ENCODE measurements at places on chromosomes 3 and 15.

DNA sequence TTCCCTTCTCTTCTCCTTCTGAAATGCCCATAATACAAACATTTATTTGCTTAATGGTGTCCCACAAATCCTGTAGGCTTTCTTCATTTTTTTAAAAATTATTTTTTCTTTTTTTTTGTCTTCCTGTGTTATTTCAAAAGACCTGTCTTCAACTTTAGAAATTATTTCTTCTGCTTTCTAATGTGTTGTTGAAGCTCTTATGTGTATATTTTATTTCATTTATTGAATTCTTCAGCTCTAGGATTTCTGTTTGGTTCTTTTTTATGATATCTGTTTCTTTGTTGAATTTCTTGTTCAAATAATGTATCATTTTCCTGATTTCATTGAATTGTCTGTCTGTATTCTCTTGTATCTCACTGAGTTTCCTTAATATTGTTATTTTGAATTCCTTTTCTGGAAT lies 63.1 kb downstream of the AP4E1 start:
- peaks cover 60% of the 10 kb centered on the region for H3K36me3 ChIP-seq
- H3K27ac ChIP-seq, result no peak overlapping the region
- no peak overlapping the region for H3K4me3 ChIP-seq

DNA sequence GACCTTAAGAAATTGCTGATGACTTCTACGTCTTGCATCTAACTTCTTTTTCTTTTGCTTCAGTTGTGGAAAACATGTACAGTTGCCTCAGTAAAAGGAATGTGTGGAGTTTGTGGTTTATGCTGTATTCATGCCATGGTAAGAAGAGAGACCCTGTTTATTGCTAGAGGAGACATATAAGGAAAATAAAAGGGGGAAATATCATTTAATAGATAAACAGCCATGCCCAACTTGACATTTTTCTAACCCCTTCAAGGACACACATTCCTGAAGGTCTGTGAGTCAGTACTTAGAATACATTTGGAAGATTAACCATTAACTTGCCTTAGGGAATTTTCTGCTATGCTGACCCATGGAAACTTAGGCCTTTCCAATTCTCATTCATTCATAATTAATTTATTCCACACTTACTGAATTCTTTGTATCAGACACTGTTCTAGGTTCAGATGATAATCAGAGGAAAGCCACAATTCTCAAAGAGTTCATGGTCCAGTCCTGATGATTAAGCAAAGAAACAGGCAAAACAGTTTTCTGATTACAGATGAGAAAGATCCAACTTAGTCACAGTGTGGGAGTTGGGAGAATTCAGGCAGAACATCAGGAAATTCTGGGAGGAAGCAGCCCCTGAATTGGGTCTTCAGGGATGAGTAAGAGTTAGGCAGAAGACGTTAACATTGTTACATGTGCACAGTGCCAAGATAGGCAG lies 329.8 kb upstream of the RASGRP1 start:
- DNase-seq, result no peak
- H3K27me3 ChIP-seq, result no peaks in the 10 kb centered on the region
- H3K4me3 ChIP-seq, result no peak overlapping the region
- no peaks in the 10 kb centered on the region for H3K4me1 ChIP-seq
- no peak overlapping the region for H3K27ac ChIP-seq
- H3K36me3 ChIP-seq, result no peaks in the 10 kb centered on the region

DNA sequence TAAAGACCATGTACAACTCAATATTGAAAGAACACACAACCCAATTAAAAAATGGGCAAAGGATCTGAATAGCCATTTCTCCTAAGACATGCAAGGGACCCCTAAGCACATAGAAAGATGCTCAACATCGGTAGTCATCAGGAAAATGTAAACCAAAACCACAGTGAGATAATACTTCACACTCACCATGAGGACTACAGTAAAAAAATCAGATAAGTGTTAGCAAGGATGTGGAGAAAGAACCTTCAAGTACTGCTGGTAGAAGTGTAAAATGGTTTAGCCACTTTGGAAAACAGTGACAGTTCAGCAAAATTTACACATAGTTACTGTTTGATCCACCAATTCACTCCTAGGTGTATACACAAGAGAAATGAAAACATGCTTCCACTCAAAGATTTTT lies 30.1 kb upstream of the XIRP1 start:
- H3K27ac ChIP-seq, result no peak overlapping the region
- H3K4me3 ChIP-seq, result no peak overlapping the region

GRCh38 chr3:185979721-185980121 lies 41.9 kb upstream of the TRA2B start:
- H3K4me3 ChIP-seq, result no peak overlapping the region
- peaks cover 13% of the 10 kb centered on the region for H3K4me1 ChIP-seq
- no peak for DNase-seq
- peaks cover 10% of the 10 kb centered on the region for H3K27me3 ChIP-seq
- H3K27ac ChIP-seq, result no peak overlapping the region
- H3K36me3 ChIP-seq, result no peaks in the 10 kb centered on the region

DNA sequence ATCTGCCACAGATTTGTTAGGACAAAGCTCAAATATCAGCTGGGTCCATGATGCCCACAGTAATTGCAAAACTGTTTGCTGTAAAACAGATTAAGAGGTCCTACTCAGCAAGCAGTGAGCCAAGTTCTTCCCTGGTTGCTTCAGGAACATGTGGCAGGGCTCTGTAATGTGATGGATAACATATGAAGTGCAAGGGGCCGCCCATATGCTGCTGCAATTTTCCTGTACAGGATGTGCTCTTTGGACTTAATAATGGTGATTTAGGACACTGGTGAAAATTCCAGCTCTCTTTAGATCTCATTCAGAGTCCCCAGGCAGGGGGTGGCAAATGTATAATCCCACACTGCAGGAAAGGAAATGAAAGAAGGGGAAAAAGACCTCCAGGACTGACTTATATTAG lies 289.4 kb downstream of the LSAMP start:
- no peak overlapping the region for H3K27ac ChIP-seq
- H3K4me3 ChIP-seq, result no peak overlapping the region
- H3K27me3 ChIP-seq, result no peaks in the 10 kb centered on the region
- no peak for DNase-seq

- no peaks in the 10 kb centered on the region for H3K36me3 ChIP-seq
- no peaks in the 10 kb centered on the region for H3K4me1 ChIP-seq
- no peak overlapping the region for H3K4me3 ChIP-seq
- no peaks in the 10 kb centered on the region for H3K27me3 ChIP-seq
Observed at GRCh38 chr3:175777965-175778364, 918.8 kb downstream of the NAALADL2 start.

GRCh38 chr15:71780115-71780976 lies 30.0 kb upstream of the NR2E3 start:
- peaks cover 6% of the 10 kb centered on the region for H3K27me3 ChIP-seq
- H3K4me1 ChIP-seq, result peaks cover 17% of the 10 kb centered on the region
- DNase-seq, result peak; percentile 46

DNA sequence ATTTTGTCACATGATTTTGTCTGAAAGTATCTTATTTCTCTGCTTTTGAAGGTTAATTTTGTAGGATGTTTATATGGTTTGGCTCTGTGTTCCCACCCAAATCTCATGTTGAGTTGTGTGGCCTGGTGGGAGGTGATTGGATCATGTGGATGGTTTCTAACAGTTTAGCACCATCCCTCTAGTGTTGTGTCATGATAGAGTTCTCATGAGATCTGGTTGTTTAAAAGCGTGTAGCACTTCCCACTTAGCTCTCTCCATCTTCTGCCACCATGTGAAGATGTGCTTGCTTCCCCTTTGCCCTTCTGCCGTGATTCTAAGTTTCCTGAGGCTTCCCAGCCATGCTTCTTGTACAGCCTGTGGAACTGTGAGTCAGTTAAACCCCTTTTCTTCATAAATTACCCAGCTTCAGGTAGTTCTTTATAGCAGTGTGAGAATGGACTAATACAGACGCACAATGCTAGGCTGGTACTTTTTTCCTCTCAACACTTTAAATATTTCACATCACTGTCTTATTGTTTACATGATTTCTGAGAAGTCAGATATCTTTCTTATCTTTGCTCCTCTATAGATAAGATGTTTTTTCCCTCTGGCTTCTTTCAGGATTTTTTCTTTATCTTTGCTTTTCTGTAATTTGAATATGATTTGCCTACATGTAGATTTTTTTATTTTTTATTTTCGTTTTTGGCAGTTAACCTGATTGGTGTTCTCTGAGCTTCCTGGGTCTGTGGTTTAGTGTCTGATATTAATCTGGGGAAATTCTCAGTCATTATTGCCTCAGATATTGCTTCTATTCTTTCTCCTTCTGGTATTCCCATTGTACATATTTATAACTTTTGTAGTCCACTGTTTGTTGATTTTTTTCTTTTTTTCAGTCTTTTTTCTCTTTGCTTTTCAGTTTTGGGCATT lies 22.2 kb downstream of the BTD start:
- H3K4me1 ChIP-seq, result peaks cover 21% of the 10 kb centered on the region
- DNase-seq, result no peak
- peak overlapping the region; percentile 55 for H3K27ac ChIP-seq
- no peak overlapping the region for H3K4me3 ChIP-seq
- H3K36me3 ChIP-seq, result peaks cover 42% of the 10 kb centered on the region

DNA sequence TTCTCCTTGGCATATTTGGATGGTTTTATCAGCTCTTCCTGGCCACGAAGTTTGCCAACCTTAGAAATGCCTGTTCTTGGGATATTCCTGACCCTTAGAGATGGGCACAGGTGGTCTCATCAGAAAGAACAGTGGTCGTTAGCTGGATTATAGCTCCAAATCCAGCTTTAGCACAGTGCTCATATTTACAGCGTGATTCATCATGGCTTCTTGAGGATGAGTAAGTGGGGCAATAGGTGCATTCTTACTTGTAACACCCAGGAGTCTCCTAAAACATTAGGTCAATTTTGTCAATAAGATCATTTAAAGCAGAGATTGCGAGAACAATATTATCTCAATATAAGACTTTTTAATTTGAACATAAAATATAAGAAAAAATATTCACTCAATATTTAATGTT lies 191.9 kb downstream of the GABRB3 start:
- DNase-seq, result no peak
- no peaks in the 10 kb centered on the region for H3K27me3 ChIP-seq
- no peaks in the 10 kb centered on the region for H3K4me1 ChIP-seq
- no peaks in the 10 kb centered on the region for H3K36me3 ChIP-seq
- no peak overlapping the region for H3K4me3 ChIP-seq
- H3K27ac ChIP-seq, result no peak overlapping the region

DNA sequence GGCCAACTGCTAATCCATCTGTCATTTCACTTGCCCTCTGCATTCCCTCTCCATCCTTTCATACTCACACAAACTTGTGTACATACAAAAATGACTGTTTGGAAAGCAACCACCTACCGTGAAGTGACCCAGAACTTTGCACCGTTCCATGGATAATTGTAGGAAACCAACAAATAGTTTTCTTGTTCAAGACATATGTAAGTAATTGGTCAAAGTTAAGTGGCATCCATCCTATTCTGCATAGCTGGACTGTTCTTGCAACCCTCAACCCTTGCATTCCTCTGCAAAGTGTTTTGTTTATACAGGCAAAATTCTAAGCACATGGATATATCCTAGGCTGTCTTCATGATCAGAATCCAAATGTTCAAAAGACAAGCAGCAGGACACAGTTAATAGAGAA lies 592.5 kb downstream of the MECOM start:
- no peak for DNase-seq
- no peak overlapping the region for H3K4me3 ChIP-seq
- no peaks in the 10 kb centered on the region for H3K4me1 ChIP-seq
- H3K27me3 ChIP-seq, result no peaks in the 10 kb centered on the region
- H3K27ac ChIP-seq, result no peak overlapping the region
- no peaks in the 10 kb centered on the region for H3K36me3 ChIP-seq

DNA sequence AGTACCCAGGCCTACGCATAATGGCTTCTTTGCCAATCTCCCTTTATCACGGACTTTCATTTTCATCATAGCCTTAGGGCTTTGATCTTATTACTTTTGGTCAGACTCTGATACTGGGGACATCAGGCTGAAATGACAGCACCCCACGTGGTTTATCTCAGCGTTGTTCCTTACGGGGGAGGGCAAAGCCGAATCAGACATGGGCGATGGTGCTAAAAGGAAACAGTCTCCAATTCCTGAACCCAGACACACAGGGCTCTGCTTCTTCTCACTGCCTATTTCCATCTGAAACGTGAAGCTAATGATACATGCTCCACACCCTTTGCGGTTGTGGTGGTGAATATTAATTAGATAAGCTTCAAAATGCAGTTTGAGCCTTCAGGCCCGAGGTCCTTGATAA lies 59.4 kb upstream of the CD47 start:
- H3K4me1 ChIP-seq, result peaks cover 12% of the 10 kb centered on the region
- peaks cover 12% of the 10 kb centered on the region for H3K36me3 ChIP-seq

GRCh38 chr3:72275331-72275751 lies 490.4 kb upstream of the PROK2 start:
- no peak for DNase-seq
- H3K4me3 ChIP-seq, result no peak overlapping the region
- no peak overlapping the region for H3K27ac ChIP-seq
- H3K27me3 ChIP-seq, result no peaks in the 10 kb centered on the region
- no peaks in the 10 kb centered on the region for H3K36me3 ChIP-seq

GRCh38 chr3:105823149-105823867 lies 45.5 kb downstream of the CBLB start:
- peaks cover 74% of the 10 kb centered on the region for H3K36me3 ChIP-seq
- H3K4me1 ChIP-seq, result peaks cover 50% of the 10 kb centered on the region
- H3K27ac ChIP-seq, result peak overlapping the region; percentile 26
- DNase-seq, result no peak
- no peak overlapping the region for H3K4me3 ChIP-seq

- no peak for DNase-seq
- H3K36me3 ChIP-seq, result no peaks in the 10 kb centered on the region
- H3K27ac ChIP-seq, result no peak overlapping the region
Observed at GRCh38 chr3:102905811-102906210, 471.0 kb downstream of the ZPLD1 start.

GRCh38 chr3:85304360-85304964 lies 345.7 kb downstream of the CADM2 start:
- H3K36me3 ChIP-seq, result no peaks in the 10 kb centered on the region
- H3K27me3 ChIP-seq, result no peaks in the 10 kb centered on the region
- no peak overlapping the region for H3K4me3 ChIP-seq
- DNase-seq, result no peak
- H3K4me1 ChIP-seq, result no peaks in the 10 kb centered on the region
- H3K27ac ChIP-seq, result no peak overlapping the region

DNA sequence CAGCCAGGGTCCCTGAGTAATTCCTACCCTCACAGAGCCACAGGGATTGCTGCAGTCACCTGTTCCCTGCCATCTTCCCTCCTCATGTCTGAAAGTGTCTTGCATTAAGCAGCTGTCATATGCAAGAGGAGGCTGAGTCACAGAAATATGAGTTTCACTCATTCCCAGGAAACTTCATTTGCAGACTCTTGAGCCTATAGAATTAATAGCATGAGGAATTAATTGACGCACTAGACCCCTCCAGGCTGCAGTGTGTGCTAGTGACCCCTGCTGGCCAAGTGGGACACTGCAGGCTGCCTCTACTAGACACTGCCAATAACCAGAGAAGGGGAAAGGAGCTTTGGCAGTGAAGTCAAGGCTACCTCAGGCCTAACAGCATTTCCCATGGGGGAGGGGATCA lies 50.6 kb upstream of the SLC6A1 start:
- H3K27ac ChIP-seq, result no peak overlapping the region
- H3K4me3 ChIP-seq, result no peak overlapping the region
- H3K27me3 ChIP-seq, result no peaks in the 10 kb centered on the region
- no peaks in the 10 kb centered on the region for H3K4me1 ChIP-seq
- no peaks in the 10 kb centered on the region for H3K36me3 ChIP-seq

- H3K27me3 ChIP-seq, result no peaks in the 10 kb centered on the region
- H3K4me3 ChIP-seq, result no peak overlapping the region
- H3K27ac ChIP-seq, result no peak overlapping the region
Observed at GRCh38 chr3:24182756-24183155, 237.7 kb downstream of the NR1D2 start.

All from activated CD4-positive, alpha-beta T cell treated with anti-CD3 and anti-CD28 coated beads, Interleukin-2, amount 10 ng/mL, durations not matched to agents 7 days and 5 days (primary cell).